SK-N-SH treated with all-trans-retinoic acid at 6 μM for 48 hours (cell line): ENCODE measurements at places on chromosomes 5 and 9.

DNA sequence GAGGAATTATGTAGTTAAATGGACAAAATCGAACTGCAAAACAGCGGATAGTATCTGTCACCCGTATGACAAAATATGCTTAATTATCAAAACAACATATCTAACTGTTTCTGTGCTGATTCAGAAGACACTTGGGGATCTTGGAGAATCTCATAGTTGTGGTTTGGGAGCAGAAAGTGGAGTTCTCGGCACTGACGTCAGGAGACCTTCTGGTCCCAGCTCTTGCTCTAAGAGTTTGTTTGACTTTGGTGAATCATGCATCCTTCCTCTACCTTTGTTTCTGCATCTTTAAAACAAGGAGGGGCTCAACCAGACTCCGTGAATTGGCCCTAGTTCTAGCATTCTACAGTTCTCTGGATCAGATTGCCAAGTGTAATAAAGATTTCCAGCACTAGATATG lies 37.0 kb upstream of the TAF1L start:
- no peak for ATAC-seq

DNA sequence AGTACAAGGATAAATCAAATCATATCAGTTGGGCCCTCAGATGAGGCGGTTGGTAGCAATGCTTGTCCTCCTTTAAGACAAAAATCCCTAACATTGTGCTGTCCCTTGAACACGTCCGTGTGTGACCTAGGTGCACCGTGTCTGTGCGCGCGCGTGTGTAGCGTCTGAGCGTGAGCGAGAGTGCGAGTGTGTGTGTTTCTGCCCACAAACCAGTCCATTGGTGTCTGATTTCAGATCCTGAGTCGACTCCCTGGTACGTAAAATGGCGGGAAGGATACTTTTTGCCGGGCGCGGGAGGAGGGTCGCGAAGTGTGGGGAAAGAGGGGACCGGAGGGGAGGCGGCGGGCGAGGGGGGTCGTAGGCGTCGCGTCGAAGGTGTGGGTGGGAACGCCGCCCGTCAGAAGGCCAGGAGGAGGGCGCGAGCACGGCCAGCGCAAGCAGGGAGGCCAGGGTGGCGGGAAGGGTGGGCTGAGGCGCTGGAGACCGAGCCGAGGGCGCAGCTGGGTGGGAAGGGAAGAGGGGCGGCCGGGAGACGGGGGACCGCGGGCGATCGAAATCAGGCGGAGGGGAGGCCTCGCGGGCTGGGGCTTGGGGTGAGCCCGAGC lies 8.9 kb downstream of the OTP start:
- ATAC-seq, result no peak

DNA sequence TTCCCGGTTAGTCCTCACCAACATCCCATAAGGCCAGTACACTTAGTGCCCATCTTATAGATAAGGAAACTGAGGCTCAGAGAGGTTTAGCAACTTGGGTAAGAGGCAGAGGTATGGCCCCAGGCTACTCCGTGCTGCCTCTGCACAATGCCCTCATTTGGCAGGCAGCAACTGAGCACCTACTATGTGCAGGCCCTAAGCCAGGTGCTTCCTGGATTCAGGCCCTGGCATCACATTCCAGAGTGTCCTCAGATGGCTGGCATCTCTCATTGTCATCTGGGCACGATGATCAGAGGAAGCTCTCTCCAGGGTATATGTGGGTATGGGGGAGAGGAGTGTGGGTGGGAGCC lies 53.8 kb upstream of the PSD2 start:
- no peak for ATAC-seq

- peak; percentile 76 for ATAC-seq
Measured at GRCh38 chr5:112012104-112012503, 255.1 kb upstream of the NREP start.

DNA sequence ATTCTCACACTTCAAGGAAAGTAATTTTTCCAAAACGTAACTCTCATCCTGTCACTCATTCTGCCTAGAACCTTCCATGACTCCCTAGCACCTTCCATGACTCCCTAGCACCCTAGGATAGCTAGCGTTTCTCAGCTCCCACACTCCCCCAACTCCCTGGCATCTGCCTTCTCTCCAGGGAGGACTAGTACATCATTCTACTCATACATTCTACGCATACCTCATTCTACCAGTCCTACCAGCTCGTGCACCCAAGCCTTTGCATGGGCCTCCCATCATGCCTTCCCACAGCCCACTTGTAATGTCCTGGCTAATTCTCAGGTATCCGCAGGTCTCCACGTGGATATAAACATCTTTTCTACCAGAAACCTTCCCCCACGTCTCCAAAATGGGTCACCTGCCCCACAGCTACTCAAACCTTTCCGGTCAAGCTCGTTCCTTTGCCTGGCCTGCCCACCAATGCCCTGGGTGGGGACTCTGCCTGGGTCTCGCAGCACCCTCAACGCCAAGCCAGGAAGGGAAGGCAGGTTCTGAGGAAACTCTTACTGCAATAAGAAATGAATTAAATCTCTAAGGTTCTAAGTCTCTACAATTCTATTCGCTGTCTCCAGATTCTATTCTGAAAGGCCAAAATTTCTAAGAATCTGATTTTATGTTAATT lies 930 bp downstream of the ANKS6 start:
- ATAC-seq, result no peak

DNA sequence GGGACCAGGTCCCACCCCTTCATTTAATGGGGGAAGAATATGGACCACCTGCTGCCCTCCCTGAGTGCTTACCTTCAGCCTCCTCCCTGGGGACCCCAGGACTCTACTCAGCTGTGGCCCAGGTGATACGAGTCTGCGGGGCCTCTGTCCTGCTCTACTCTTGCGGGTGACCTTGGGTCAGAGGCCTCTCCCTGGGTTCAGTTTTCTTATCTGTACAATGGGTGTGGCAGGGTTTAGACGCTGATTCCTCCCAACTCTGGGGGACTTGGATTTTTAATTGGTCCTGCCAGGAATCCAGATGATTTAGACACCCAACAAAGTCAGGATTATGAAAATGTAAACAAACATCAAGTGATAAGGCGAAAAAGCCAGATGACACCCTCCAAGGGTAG lies 25.0 kb downstream of the FAM163B start:
- no peak for ATAC-seq

DNA sequence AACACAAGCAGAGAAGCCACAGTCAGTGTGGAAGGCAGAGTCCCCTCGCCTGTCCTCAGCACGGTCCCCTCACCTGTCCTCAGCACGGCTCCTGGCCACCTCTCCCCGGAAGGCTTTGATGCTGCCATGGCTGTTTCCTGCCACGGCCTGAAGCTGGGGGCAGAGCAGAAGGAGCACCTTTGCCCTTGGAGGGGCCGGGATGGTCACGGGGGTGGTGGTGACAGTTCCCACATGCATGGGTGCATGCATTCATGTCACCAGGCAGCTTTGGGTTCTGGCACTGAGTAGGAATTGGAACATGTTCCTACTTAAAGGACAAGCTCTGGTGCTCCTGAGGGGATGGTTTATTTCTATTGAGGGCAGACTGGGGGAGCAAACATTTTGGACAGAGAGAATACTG lies 57.8 kb upstream of the PHYKPL start:
- no peak for ATAC-seq

GRCh38 chr5:138272681-138273080 lies 1.7 kb downstream of the GFRA3 start:
- ATAC-seq, result no peak

GRCh38 chr5:177982956-177983355 lies 13.1 kb downstream of the PROP1 start:
- no peak for ATAC-seq

DNA sequence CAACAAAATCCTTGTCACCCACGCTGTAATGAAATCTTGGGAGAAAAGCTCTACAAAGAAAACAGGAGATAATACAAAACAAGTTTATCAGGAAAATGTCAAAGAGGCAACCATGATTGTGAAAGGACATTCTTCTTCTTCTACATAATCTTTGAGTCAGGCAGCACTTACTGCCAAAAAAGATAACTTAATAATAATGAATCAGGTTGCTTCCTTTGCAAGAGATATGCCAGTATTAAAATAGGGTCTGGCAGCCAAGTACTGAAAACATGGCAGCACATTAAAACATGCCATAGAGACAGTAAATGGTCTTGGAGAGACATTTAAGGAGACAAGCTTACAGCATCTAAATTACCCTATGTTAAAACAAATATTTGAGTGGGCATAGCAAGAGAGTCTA lies 1573.4 kb downstream of the EFNA5 start:
- peak; percentile 62 for ATAC-seq

- ATAC-seq, result no peak; the same call in 2 of the 3 replicates
Measured at GRCh38 chr5:61363401-61364114, 31.5 kb downstream of the ZSWIM6 start.

DNA sequence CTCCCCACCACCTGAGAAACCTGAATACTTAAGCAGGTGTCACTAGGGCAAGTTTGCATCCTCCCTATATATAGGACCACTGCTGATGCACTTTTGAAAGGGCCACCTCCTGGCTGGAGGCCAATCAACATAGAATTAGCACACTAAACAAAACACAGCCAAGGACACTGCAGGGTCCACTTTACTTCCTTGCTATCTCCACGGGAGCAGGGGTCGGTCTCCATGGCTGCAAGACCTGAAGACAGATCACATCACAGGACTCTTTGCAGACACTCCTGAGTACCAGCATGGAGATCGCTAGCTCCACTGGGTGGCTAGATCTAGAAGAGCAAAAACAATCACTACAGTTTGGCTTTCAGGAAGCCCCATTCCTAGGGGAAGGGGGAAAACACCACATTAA lies 72.3 kb downstream of the C9orf153 start:
- no peak for ATAC-seq

DNA sequence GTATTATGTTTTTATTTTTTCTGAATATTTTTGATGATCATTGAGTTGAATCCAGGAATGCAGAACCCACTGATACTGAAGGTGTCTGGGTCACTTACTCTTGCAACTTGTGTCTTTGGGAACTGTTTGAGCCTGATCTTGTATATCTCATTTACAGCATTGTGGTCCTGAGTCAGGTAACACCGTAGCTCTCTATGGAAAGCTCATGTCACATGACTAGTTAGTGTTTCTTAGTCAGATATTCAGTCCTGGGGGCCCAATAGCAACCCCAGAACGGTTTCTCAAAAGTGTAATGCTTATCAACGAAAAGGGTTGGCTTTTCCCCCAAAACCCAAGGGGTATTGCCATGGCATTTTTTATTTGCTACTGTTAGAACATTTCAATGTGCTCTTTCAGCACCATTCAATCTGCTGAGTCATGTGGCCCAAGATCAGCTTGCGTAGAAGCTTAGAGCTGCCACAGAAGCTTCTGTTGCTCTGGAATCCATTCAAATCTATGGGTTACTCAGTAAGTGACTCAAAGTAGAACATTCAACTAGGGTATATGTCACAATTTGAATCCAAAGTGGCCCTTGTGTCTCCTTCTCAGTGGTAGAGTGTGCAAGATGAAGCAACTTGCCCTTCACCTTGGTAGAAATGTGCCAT lies 12.1 kb upstream of the PTAR1 start:
- no peak for ATAC-seq

- no peak for ATAC-seq
Measured at GRCh38 chr9:93677641-93678136, 101.3 kb downstream of the PHF2 start.

DNA sequence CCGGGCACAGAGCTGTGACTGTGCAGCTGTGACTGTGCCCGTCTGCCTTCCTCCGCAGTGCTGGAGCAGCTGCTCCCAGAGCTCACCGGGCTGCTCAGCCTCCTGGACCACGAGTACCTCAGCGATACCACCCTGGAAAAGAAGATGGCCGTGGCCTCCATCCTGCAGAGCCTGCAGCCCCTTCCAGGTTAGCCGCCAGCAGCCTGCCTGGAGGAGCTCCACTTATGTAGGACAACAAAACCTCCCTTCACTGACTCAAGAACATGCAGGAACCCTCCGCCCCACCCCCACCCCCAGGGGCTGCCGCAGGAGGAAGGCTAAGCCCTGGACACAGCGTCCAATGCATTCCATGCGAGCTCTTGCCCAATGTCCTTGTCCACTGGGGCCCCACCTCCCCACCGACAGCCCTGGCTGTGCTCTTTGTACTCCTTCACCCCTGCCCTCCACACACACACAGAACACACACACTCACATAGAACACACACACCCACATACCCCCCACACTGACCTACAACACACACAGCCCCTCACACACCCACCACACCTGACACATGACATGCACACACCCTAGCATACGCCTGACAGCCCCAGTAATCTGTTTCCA lies 27.9 kb downstream of the AFAP1L1 start:
- no peak for ATAC-seq

- ATAC-seq, result no peak
Measured at GRCh38 chr5:1107167-1108022, 4.5 kb downstream of the SLC12A7 start.

- ATAC-seq, result peak; percentile 24; the same call in 1 of the 3 replicates
Measured at GRCh38 chr5:55146080-55146479, 13.9 kb upstream of the GPX8 start.

DNA sequence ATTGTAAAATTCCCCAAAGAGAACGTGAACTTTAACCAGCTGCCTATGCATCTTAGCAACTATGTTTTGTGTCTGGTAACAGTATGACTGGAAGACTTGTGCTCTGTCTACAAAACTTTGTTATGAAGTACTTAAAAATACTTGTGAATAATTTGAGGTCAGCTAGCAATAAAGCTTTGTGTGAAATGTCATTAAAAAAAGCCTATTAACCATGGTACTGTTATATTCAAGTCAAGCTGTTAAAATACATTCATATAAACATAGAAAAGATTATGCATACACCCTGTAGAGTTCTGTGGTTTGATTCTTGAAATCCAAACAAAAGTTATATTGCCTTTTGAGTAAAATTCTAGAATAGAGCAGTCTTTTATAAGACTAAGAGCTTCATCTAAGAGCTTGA lies 60.1 kb downstream of the VCAN start:
- ATAC-seq, result no peak

DNA sequence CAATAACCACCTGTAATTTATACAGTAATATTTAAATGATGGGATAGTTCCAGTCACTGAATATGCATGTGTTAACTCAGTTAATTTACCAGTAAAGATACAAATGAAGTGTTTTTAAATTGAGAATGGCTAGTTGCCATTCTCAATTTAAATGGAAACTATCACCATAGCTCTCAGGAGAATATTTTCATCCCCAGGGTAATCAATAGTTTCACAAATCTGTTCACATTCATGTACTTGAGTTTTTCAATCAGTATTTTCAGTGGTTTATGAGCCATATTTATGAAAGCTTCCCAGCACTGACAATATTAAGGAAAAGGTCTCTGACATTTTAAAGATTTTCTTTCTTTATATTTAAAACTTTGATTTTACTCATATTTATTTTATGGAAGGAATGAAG lies 439.3 kb downstream of the MAT2B start:
- no peak for ATAC-seq

GRCh38 chr5:149794487-149794971 lies 64.4 kb downstream of the PPARGC1B start:
- ATAC-seq, result no peak

- ATAC-seq, result peak; percentile 44; the same call in 1 of the 3 replicates
Measured at GRCh38 chr5:138596105-138596881, 21.1 kb upstream of the HSPA9 start.

DNA sequence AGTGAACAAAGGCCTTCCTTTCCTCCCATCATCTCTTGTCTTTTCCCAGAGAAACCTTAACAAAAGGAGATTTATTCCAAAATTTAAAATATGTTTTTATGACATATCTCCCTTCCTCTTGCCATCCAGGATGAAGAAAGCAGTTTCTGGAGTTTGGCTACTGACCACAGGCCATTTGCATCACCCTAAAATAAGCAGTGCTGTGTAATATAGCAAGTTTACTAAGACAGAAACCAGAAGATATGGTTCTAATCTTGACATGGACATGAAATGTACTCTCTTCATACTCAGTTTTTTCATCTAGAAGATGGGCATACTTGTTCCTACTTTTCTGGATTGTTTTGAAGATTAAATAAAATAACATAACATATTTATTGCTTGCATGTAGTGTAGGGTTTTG lies 50.2 kb upstream of the ZFAND5 start:
- no peak for ATAC-seq
